ENCODE measurements at places on chromosomes 4 and X. TPM values are rescaled to one million over a fixed set of nuclear protein-coding genes. Genes with fewer than 3 reads are reported as not detected.

- DNase-seq, result peak; percentile 31
Measured at GRCh38 chr4:86977621-86978184, 42.9 kb downstream of the AFF1 start.

FATE1 gene
- total RNA-seq, result not detected

SPANXB1 gene
- total RNA-seq, result not detected

- no peak for DNase-seq
Measured at GRCh38 chrX:120517936-120518335, 42.8 kb downstream of the CUL4B start.

DNA sequence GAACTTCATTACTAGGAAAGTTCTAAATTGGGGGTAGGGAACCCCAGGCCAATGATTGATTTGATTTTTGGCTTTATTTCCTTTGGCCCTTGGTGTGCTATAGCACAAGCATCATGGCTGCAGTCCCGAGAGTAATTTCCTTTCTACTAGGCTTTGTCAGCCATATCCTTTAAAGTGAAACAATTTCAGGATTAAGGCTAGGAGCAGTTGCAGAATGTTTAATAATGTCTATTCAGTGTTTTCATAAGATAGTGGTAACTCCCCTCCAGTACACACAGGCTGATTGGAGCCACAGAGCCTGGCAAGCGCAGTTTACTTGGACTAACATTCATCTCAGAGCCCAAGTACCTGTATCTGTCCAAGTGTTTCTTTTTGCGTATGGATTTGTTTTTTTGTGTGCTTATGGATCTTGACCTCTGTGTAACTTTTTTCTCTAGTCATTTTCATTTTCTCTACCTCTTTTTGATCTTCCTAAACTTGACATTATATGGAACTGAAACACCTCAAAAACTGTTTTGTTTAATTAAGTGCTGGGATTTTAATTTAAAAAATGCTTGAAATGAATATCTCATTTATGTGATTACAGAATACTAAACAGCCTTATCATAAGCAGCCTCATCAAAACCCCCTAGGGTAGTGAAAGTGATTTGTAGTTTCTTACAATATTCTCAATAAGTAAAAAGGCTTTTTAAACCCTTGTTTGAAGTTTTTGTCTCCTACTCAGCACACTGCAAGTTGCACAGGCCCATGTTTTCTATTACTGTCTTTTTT is 7.5 kb downstream of the STIM2 start:
- DNase-seq, result no peak

DNA sequence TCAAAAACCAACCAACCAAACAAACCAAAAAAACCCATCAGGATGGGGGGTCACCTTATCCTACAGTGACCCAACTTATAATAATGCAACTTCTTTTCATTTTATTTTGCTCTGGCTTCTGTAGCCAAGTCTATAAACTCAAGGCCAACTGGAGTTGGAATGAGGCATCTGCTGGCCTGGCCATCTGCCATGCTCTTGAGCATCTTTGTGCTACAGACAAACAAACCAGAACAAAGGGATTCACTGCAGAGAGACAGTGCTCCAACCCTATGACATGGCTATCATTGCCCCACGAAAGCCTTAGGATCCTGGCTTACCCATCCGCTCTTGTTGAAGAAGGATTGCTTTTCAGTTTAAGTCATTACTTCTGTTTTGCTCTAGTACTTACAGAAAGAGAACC is 49.2 kb upstream of the SCRG1 start:
- DNase-seq, result no peak

DNA sequence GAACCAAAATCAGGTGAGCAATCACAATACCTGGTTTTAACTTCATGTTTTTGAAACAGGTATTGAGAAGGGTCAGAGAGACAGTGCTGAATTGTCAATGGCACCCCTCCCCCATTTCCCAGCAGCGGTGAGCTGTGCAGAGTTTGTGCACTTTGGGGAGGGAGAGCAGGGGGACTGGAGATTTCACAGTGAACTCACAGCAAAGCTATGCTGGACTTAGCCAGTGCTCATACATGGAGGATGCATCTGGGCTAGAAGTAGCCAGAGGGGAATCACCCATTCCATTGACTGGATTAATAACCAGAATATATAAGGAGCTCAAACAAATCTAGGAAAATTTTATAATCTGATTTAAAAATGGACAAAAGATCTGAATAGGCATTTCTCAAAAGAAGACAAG is 612.6 kb downstream of the STPG2 start:
- DNase-seq, result no peak

- DNase-seq, result no peak
Measured at GRCh38 chr4:3630598-3631543, 98.6 kb upstream of the LRPAP1 start.

- DNase-seq, result no peak
Measured at GRCh38 chr4:69649207-69649606, 3.8 kb downstream of the UGT2A1 start.

KIAA1210 gene
- not detected for total RNA-seq

GRCh38 chr4:75930152-75930551 is 10.7 kb downstream of the NAAA start:
- no peak for DNase-seq

DMD gene
- 2.9 TPM for total RNA-seq

DNA sequence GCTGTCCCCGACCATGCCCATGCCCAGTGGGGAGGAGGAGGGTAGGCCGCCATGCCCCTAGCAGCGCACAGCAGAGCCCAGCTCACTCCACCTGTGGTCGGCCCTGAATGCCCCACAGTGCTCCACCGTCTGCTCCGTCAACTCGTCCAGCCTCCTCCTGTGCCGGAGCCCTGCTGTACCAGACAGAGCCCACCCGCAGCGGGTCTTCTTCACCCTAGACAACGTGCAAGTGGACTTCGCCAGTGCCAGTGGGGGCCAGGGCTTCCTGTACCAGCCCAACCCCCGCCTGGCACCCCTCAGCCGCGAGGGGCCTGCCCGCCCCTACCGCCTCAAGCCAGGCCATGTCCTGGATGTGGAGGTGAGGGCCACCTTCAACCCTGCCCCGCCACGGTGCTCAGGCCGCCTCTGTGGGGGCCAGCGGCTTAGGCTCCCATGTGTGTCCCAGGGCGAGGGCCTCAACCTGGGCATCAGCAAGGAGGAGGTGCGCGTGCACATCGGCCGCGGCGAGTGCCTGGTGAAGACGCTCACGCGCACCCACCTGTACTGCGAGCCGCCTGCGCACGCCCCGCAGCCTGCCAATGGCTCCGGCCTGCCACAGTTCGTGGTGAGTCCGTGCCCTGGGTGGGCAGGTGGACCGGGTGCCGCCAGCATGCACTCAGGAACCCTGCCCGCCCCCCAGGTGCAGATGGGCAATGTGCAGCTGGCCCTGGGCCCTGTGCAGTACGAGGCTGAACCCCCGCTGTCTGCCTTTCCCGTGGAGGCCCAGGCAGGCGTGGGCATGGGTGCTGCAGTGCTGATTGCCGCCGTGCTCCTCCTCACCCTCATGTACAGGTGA is 6.9 kb upstream of the SRPK3 start:
- DNase-seq, result no peak

GRCh38 chr4:21507439-21507838 is 441.1 kb downstream of the KCNIP4 start:
- DNase-seq, result no peak

DNA sequence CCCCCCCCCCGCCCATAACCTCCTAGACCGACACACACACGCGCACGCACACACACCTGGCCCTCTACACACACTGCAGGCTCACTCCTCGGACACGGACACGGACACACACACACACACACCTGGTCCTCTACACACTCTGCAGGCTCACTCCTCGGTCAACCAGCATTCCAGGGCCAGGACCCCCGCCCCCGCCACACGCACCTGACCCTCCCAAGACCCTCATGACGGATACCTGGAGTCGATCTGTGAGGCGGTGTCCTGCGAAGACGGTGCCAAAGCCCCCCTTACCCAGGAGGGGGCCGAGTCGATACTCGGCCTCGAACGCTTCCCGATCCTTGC is 552 bp downstream of the PIM2 start:
- DNase-seq, result no peak

GRCh38 chrX:85244450-85245211 is 840 bp downstream of the ZNF711 start:
- DNase-seq, result peak; percentile 12

DNA sequence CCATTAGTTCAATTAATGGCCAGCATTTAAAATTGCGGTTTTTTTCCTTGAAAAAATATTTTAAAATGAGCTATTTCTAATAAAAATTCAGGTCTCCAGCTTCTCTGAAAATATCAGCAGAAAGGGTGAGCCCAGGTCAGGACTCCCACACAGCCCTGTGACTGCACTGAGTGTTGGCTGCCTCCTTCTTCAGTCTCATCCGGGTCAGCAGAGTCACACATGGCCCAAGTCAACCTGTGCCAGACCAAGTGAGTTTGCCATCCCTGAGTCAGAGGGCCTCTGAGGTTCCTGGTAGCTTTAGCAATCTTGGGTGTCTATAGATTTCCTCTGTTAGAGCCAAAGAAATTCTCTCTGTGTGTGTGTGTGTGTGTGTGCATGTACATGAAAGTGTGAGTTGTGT is 22.1 kb upstream of the MSX1 start:
- DNase-seq, result no peak

KCNE5 gene
- 0.26 TPM for total RNA-seq

GRCh38 chrX:101386542-101386885 is 523 bp upstream of the BTK start:
- DNase-seq, result no peak

GRCh38 chrX:46953597-46953996 is 41.4 kb downstream of the JADE3 start:
- no peak for DNase-seq

GRCh38 chr4:104915864-104916263 is 230.8 kb upstream of the TET2 start:
- no peak for DNase-seq

DNA sequence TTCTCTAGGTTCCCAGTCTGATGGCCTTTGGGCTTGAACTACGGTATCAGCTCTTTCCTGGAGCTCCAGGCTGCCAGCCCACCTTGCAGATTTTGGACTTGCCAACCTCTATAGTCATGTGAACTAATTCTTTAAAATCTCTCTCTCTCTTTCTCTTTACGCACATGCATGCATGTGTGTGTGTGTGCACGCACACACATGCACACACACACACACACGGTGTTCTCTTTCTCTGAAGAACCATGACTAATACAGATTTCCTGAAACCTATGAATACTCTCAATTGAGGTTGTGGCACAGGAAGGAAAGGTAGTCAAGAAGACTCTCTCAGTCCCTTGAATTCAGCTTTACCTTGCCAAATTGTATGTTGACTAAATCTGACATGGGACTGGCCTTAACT is 6.2 kb upstream of the ZCCHC13 start:
- DNase-seq, result peak; percentile 8

- DNase-seq, result no peak
Measured at GRCh38 chrX:118717678-118718391, 9.6 kb upstream of the IL13RA1 start.

DNA sequence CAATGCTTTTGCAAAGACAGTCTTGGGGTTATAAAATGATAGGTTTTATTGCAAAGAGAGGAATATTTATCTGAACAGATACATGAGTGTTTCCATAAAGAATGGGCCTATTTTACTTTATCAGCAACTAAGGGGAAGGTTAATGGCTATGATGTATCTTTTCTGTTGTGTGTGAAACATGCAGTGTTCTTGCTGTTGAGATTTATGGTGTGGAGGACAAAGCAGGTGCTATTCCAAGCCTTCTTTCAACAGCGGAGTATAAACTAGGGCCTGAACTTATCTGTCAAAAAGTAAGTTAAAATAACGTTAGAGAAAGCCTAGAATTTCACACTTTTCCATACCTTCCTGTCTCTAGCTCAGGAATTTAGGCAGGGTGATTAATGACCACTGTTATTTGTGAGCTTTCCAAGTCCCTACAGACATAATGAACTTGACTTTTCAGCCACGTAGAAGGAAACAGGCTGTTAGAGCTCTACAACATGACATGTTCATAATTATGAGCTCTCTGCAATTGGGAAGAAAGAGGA is 411.4 kb downstream of the IL1RAPL1 start:
- no peak for DNase-seq

DNA sequence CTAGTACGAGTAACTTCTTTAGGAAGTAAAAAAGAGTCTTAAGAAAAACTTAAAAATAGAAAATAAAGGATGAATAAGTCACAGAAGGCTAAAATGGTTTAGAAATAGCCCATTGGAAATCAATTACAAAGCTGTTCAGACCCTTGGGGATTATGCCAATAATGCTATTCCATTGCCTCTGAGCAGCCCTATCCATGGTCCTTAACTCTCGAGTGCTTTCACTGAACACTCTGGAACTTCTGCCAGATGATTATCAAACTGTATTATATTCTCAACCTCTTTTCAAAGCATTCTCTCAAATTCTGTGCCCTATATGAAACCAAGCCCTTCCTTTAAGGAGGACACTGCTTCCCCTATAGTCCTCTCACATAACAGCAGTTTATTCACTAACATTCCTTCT is 17.0 kb downstream of the SLC9B1 start:
- no peak for DNase-seq

UGT2A2 gene
- total RNA-seq, result not detected

DNA sequence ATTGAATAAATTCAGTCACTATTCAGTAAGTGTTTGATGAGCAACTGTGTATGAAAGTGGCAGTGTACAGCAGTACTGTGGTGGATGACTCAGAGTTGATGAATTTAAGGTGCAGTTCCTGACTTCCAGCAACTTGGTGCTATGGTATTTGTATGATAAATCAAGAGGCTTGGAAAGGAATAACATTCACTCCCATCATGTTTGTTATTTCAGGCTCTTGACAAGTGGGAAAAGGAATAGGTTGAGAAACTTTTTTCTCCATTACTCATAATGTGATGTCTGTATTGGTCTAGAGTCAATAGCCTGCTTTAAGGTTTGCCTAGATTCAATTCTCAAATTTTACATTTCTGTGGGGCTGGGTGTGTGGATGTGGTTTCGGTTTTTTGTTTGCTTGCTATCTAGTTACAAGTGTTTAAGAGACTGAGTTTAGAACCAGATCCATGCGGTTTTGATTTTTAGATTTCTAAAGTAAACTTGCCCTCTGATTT is 35.1 kb upstream of the CYP2U1 start:
- DNase-seq, result peak; percentile 23

DNA sequence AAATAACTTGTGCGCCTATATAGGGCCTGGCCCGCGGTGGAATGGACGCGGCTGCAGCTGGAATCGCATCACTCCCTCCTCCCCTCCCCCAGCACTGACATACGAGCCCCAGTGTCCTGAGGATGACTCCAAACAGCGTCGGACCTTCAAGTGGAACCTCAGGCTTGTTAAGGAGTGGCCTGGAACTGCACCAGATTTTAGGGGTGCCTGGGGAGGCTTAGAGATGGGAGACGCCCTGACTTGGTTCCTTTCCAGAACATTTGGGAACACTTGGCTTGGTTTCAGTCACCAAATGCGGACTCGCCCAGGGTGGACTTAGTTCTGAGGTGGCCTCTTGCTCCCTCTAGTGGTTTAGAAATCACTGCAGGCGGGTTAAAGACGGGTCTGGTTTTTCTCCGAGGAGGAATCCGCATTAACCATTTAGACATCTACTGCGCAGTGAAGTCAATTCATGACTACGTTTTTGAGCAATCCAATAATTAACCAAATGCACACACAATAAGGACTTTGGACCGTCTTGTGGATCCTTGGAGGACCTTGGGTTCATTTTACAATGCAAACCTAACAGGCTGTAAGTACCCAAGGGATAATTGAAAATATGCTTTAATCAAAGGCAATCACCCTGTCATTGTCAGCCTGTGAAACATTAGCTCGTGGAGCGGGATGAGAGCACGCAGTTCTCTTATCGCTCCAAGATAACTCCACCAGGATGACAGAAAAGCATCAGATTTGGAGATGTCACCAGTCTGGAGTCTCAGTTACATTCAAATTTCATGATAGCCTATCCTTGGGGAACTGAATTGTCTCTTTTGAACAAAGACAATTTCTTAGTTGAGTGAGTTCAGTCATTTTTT is 11.2 kb upstream of the PDGFRA start:
- peak; percentile 62 for DNase-seq

LINC00632 gene
- 1.4 TPM for total RNA-seq

IL2RG gene
- total RNA-seq, result 348 TPM

All from activated T-cell treated with anti-CD3 and anti-CD28 coated beads, Interleukin-2, amount 50 U/mL, for 72 hours (primary cell).